ENCODE measurements at places on chromosomes 4 and X.

DNA sequence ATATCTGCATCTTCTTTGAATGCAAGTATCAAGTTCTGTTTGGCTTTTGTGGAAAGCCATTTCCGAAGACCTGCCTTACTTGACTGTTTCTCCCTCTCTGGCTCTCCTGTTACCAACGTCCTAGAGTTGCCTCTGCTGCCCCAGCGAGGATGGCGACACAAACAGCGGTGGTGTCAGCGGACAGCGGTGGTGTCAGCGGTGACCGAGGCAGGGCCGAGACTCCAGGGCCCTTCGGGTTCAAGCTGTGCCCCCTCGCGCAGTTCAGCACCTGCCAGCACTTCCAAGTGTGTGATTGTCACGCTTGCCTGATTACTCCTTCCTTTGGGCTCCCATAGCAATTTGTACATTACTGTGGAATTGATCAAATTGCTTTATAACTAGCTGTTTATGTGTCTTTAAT lies 336.9 kb upstream of the FAT1 start:
- no peak for DNase-seq

DNA sequence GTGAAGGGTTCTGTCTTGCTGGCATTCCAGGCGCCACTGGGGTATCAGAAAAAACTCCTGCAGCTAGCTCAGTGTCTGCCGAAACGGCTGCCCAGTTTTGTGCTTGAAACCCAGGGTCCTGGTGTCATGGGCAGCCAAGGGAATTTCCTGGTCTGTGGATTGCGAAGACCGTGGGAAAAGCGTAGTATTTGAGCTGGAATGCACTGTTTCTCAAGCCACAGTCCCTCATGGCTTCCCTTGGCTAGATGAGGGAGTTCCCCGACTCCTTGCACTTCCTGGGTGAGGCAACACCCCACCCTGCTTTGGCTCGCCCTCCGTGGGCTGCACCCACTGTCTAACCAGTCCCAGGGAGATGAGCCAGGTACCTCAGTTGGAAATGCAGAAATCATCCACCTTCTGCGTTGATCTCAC lies 40.1 kb downstream of the NOP14 start:
- DNase-seq: no peak

GRCh38 chr4:60619531-60620305 lies 580.4 kb upstream of the ADGRL3 start:
- no peak for DNase-seq

DNA sequence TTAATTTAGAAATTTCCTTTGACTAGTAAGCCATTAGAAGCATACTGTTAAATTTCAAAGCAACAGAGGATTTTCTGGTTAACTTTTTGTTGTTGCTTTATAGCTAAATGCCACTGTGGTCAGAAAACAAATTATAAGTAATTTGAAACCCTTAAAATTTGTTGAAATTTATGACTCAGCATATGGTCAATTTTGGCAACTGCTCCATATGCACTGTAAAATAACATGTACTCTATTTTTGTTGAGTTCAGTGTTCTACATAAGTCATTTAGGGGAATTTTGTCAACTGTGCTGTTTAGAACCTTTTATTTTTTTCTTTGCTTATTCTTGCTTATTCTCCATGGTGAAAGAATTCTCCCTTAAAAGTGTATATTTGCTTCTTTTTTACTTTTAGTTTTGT lies 28.6 kb downstream of the SCLT1 start:
- DNase-seq: no peak

GRCh38 chr4:1843852-1844251 lies 12.1 kb downstream of the LETM1 start:
- DNase-seq: no peak

GRCh38 chr4:153519687-153520086 lies 53.5 kb downstream of the TMEM131L start:
- DNase-seq: no peak

GRCh38 chr4:137421796-137422195 lies 110.5 kb downstream of the PCDH18 start:
- DNase-seq: no peak

- no peak for DNase-seq
These were observed 17.0 kb upstream of the MAGED1 start for GRCh38 chrX:51876441-51876840.

GRCh38 chr4:183599690-183600089 lies 59.3 kb downstream of the RWDD4 start:
- peak; percentile 21 for DNase-seq

- DNase-seq: no peak
These were observed 244.2 kb downstream of the CBLL2 start for GRCh38 chrX:22516893-22517292.

DNA sequence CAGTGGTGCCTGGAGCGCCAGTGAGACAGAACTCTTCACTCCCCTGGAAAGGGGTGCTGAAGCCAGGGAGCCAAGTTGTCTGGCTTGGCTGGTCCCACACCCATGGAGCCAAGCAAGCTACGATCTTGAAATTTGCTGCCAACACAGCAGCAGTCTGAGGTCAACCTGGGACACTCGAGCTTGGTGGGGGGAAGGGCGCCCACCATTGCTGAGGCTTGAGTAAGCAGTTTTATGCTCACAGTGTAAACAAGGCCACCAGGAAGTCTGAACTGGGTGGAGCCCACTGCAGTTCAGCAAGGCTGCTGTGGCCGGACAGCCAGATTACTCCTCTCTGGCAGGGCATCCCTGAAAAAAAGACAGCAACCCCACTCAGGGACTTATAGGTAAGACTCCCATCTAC lies 149.5 kb downstream of the EDA2R start:
- no peak for DNase-seq

DNA sequence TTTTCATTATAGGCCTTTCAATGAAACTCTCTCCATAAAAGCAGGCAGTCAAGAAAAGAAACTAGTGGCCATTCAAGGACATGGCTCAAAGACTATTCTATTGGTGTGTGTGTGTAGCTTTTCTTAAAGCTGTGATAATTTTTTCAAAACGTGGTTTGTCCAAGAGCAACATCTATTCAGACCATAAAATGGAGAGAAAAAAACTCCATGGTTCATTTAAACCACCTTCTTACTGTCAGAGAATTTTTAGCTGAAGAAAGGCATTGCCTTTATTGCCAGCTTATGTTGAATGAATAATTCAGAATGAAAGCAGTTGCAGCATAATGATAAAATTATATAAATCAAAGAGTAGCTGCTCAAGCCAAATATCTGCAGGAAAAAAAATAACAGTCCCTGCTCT lies 325.5 kb downstream of the PCDH18 start:
- no peak for DNase-seq

GRCh38 chr4:41611881-41612871 lies 74.2 kb downstream of the LIMCH1 start:
- no peak for DNase-seq

DNA sequence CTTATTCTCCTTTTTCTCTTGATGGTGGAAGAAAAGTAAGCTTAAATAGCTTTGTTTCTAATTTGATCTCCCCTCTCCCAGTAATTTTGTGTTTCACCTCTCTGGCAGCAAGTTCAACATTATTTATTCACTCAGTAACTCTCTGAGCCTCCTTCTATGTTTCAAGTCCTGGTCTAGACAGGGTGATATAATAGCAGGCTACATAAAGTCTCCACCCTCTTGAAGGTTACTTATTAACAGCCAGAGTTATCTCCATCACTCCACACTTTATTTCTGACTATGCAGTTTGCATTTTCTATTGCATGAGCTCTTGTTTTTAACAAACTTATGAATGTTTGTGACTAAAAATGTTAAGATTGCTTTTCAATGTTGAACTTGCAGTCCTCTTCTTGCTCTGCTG lies 17.8 kb upstream of the ANOS1 start:
- no peak for DNase-seq

- DNase-seq: no peak
These were observed 172.0 kb downstream of the FSTL5 start for GRCh38 chr4:161991811-161992210.

DNA sequence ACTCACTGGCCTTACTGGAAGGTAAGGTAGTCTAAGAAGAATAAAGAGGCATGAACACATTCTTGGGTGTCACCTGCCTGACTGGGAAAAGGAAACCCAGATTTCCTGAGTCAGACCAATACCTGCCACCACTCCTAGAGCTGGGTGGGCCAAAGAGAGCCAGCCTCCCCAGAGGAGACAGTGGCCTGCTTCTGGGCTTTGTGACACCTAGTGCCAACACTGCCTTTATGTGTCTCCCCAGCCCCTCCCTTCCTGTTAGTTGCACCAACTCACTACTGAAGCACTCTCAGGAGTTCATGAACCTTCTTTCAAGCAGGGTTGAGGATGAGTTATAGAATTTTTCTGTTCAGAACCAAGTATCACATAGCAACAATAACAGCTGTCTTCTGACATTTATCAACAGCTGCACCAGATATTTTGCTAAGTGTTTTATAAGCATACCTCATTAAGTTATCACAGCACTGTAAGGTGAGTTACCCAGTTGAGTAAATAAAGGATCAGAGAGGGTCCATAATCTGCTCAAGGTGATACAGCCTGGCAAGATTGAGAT lies 77.6 kb upstream of the ETNPPL start:
- no peak for DNase-seq

GRCh38 chr4:139247241-139247640 lies 32.8 kb downstream of the MGARP start:
- no peak for DNase-seq

- DNase-seq: no peak
These were observed 27.7 kb downstream of the ENPP6 start for GRCh38 chr4:184189966-184190365.

- no peak for DNase-seq
These were observed 179.0 kb downstream of the BEND2 start for GRCh38 chrX:18041656-18042055.

DNA sequence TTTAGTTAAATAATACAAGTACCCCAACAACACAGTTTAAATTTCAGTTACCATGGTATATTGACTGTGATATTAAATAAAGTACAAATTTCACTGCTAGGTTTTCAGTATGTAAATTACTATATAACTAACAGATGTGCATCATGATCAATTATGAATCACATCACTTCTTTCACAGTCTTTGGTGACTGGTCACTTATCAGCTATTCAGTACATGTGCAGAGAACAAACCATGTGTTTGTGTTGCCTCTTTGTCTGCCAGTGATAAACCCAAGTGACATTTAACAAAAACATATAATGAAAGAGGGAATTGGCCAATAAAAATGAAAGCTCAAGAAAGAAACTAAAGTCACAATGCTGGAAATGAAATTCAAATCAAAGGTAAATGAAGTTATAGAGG lies 249.3 kb downstream of the CHIC1 start:
- no peak for DNase-seq

GRCh38 chrX:24648495-24648894 lies 1.3 kb upstream of the PCYT1B start:
- DNase-seq: no peak

DNA sequence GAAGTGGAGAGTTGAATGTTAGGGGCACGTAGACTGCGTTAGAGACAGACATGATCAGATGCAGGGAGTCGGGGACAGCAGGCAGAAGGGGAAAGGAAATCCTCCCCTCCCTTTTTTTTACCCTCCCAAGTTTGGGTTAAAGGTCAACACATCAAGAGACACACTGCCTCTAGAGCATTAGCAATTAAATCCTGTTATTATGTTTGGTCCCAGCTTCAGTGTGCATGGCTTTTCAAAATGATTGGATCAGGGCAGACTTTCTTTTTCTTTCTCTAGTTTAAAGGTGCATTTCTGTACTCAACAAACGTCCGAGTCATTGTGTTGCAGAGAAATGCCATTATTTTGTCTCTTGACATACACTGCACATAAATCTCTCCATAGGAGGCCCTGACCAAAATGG lies 63.9 kb downstream of the USP26 start:
- no peak for DNase-seq

Data from GM12865 (cell line).